ENCODE measurements at places on chromosomes 3 and 15.

GRCh38 chr15:74010929-74011540, 16.5 kb downstream of the PML start:
- peak; percentile 57 for DNase-seq

DNA sequence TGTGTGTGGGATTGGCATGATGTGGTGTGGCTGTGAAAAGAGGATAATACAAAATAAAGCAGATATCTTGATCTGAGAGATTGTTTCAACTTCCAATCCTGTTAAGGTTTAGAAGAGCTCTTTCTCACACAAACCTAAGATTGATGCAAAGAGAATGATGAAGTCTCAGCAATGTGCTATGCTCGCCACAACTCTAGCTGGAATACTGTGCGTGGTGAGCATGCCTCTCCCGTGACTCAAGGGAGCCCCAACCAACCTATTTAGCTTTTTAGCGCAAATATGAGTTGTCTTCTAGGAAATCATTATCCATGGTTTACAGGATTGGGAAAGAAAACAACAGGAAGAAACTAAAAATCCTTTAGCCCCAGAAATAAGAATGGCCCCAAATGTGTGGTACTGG, 28.5 kb downstream of the BTLA start:
- peak; percentile 54 for DNase-seq

GRCh38 chr3:71066849-71067261, 516.7 kb downstream of the FOXP1 start:
- peak; percentile 74 for DNase-seq

DNA sequence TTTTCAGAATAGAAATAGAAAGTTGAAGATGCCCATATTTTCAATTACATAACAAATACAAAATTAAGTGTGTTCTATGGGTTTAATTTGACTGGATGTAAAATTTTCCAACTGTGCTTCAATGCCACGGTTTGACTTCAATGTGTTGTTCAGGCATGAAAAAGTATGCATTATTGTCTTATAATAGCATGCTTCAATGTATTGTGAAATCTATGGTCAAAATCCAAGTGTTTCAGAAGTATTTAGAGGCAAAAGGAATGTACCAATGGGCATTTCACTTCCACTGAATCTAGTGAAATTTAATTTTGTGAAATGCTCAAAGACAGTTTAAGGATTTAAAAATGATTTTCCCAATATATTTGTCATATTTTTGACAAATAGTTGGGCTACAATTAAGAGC, 16.0 kb downstream of the NEK10 start:
- peak; percentile 48 for DNase-seq

DNA sequence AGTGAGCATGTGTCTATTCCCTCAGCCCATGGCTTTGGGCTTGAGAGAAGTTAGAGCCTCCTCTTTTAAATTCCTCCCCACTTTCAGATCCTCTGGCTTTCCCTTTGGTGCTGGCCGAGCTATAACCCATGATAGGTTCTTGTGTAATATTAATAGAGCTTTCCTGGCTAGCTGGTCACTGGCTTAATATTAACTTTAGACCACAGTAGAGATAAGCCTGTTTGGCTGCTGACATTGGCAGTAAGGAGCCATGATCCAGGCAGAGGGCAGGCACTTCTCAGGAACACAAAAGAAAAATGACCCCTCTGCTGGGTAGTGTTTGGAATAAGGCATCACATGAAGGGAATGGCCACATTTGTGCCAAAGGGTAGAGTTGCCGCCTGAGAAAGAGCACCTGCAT, 65.4 kb upstream of the UMPS start:
- no peak for DNase-seq

GRCh38 chr3:87624860-87625259, 348.5 kb upstream of the POU1F1 start:
- DNase-seq = no peak

DNA sequence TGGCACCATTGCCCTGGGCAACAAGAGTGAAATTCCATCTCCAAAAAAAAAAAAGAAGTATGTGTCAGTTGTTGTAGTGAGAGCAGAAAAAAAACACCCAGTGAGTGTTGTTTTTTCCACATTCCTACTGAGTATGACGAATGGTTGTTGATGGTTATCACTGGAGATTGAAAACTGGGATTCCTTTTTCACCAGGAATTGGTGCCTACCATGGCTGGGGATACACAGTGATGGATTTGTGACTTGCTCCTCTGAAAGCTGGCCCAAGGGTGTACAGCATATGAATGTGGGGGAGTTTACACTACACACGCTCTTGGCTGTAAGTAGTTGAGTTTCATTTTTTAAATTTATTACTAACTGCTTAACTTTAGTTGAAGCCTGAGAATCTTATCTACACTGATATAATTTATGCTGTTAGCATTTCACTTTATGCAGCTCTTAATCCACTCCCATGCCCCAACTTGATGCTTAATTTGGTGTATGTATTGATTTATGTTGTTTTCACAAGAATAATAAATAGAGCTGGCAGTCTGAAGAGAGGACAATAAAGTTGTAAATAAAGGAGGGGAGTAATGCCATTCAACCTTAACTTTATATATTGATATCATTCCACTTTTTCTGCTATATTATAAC, 56.0 kb upstream of the MME start:
- DNase-seq = peak; percentile 48

DNA sequence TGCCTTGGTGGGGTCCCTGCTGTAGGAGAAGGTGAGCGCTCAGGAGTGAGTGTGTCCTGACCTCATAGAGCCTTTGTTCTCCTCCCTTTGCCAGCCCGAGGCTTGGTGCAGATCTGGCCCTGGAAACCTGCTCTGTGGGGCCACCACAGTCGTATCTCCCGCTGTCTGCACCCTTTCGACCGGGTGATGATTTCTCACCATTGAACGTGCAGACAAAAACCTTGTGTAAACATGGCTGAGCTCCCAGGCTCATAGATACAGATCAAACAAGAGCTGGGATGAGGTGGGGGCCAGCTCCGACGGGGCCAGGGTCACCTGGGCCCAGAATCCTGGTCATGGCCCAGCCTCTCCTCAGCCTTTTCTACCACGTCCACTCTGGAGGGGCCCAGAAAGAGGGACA, 34.6 kb upstream of the ESYT3 start:
- DNase-seq = no peak

GRCh38 chr15:55824857-55825613, 82.1 kb upstream of the PRTG start:
- DNase-seq = no peak

DNA sequence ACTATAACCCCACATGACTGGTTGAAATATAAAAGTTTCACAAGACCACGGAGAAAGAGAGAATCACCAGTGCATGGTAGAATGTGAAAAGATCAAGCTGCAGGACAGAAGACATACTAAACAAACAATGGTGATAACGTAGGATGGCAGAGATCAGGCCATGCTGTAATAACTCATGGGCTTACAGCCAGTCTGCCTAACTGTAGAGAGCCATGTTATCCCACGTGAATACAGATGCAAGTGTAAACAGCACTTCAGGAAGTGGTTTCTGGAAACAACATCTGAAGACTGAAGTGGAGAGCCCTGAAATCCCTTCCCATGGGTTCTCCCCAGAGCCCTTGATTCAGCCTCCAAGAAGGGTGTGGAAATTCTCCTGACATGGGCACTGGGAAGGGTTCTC, 103.2 kb upstream of the SLCO2A1 start:
- DNase-seq = no peak

GRCh38 chr3:52971895-52972294, 74.0 kb downstream of the SFMBT1 start:
- no peak for DNase-seq

DNA sequence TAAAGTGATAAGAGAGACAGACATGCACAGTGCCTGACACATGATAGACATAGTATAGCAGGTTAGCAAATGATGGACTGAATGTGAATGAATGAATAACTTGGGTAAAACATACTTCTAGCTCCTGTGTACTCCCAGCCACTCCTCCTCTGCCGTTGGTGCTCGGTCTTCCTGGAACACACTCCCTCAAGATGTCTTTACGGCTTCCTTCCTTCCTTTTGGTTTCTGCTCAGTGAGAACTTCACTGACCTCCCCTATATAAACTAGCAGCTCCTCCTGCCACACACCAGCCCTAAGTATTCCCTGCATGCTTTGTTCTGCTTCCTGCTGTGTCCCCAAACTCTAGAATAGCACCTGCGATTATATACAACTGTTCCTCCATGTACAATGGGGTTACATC, 50.2 kb downstream of the RAD54L2 start:
- no peak for DNase-seq

- DNase-seq = no peak
Observed at GRCh38 chr3:140428380-140428779, 249.5 kb upstream of the TRIM42 start.

GRCh38 chr3:32045091-32045915, 61.1 kb upstream of the GPD1L start:
- peak; percentile 45 for DNase-seq

GRCh38 chr3:10401990-10402761, 81.3 kb upstream of the SEC13 start:
- DNase-seq = no peak

GRCh38 chr15:55247311-55247710, 42.3 kb downstream of the RAB27A start:
- no peak for DNase-seq

- no peak for DNase-seq
Observed at GRCh38 chr3:134040066-134040465, 10.3 kb upstream of the SLCO2A1 start.

- DNase-seq = no peak
Observed at GRCh38 chr15:83498801-83499200, 51.7 kb downstream of the SH3GL3 start.

DNA sequence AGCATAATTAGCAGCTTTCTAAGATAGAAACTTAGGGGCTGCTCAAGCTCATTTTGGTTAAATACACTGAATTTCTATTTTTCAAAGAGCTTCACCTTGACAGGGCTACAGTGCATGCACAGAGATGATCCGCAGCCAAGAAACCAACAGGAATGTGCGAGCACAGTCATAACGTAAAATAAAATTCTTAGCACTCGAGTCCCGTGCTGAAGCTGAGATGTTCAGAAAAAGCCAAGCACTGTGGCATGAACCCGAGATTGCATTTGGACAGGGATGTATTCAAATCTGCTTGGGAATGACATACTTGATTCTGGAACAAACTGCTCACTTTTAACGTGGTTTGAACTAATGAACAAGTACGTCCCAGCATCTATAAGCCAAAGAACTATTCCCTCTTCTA, 340.3 kb downstream of the FOXP1 start:
- no peak for DNase-seq

- DNase-seq = peak; percentile 72
Observed at GRCh38 chr3:50248387-50248786, 12.4 kb downstream of the GNAI2 start.

- no peak for DNase-seq
Observed at GRCh38 chr3:193816028-193816395, 223.0 kb downstream of the OPA1 start.

DNA sequence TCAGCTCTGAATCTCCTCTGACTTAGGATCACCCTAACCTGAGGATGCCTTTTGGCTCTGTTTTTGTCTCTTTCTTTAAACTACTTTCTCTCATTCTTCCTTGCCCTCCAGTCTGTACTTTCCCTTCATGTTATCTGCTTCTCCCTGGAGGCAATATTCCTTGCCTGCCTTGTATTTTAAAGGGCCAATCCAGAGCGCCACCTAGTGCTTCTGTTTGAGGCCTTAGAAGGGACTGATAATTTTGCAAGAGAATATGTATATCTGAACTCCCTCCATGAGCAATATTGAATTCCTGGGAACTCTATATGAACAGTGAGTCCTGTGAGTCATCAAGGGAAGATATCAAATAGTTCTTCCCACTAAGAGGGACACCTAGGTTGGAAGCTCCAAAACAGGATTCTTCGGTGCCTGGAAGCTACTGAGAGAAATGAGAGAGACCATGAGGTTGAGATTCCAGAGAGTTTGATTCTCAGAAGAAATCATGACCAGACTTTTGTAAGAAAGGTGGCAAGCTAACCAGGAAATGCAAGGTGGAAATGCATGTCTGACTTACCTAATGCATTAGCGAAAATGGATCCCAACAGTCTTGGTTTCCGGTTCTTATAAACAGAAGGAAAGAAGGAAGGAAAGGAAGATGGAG, 203.8 kb upstream of the CD96 start:
- peak; percentile 78 for DNase-seq

DNA sequence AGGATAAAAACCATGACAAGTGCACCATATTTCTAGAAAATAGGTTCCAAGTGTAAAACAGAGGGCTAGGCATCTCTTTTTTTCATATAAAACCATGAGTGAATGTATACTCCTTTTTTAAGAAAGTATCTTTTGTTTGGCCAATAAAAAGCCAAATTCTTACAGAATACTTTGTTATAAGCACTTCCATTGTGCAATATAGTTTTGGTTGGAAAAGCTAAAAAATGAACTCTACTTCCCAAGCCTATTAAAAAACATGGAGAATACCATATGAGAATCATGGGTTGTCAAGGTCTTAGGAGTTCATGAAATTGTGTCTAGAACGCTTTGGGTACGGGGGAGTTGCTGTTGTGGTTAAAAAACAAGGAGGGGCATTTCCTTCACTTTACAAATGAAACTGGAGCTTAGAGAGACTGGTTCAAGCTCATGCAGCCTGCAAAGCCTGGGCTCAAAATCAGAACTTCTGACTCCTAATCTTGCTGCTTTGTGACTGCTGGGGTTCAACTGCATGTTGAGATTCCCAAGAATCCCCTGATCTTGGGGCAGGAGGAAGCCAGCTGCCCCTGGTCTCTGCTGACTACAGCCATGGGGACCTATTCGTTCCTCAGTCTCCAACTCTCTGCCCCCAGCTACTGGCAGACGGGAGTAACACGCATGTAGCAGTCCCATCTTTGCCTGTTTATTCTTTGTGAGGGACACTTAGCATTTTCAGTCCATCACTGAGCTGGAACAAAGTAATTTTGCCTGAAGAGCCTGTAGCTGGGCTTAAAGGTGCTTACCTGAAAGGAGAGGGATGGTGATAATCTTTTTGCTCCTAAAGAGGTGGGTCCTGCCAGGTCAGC, 229.1 kb downstream of the CHST2 start:
- no peak for DNase-seq

GRCh38 chr3:14489641-14490040, 50.5 kb downstream of the GRIP2 start:
- DNase-seq = no peak

GRCh38 chr3:131957511-131957910, 77.3 kb downstream of the CPNE4 start:
- DNase-seq = peak; percentile 42

DNA sequence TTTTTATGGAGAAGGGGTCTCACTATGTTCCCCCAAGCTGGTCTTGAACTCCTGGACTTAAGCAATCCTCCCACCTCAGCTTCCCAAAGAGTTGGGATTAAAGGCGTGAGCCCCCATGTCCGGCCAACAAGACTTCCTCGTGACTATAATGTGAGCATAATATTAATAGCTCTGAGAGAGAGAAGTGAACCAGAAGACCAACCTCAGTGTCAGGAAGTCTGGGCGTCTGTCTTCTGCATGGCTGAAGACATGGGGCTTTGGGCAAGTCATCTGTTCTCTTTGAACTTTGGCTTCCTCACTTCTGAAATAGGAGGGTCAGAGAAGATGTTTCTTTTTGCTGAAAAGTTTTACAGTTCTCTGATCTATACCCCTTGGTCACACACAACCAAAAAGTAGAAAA, 92.1 kb downstream of the SLC49A4 start:
- no peak for DNase-seq

All from GM23248 (cell line).